Prostate gland (tissue), 2 donors: ENCODE measurements at places on chromosomes 11 and 22.

GRCh38 chr22:48346911-48347310 is 1480.8 kb downstream of the BRD1 start:
- DNase-seq, result no peak

- no peak for DNase-seq
Measured at GRCh38 chr11:101745756-101746155, 161.9 kb upstream of the TRPC6 start.

GRCh38 chr11:45880772-45881570 is 4.5 kb upstream of the MAPK8IP1 start:
- DNase-seq, result no peak

GRCh38 chr22:27973846-27974245 is 54.8 kb upstream of the PITPNB start:
- no peak for DNase-seq

DNA sequence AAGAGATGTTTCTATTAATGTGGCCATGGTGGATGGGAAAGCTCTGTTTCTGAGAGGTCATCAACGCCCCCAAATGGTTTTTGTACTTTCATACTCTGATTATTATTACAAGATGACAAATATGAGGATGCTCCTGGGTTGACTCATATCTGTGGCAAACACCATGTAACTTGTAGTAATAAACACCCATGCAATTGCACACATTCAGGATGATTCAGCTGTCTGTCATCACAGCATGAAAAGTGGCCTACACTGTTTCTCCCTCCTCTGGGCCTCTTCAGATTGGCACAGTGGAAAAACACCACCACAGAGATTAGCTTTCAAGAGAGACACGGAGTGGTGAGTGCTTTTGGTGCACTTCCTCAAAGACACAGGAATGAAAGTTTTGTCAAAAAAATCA is 85.4 kb downstream of the MTNR1B start:
- DNase-seq, result no peak

DNA sequence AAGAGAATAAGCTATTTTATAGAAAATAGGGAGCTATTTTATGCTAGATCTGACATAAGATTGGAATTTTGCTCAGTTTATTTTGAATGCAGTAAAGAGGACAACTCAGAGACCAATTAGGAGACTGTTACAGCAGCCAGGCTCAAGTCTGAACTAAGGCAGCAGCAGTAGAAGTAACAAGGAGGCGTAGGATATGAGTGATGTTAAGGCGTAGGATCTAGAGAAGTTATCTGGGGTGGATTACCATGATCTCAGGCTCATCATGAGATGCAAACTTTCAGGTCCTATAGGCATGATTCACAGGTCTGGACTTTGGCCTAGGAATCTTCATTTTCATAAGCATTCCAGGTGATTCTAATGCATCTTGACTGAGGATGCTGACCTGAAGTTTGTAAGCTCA is 108.9 kb upstream of the BLID start:
- DNase-seq, result no peak

GRCh38 chr22:39765046-39765445 is 128.5 kb downstream of the ENTHD1 start:
- no peak for DNase-seq

- DNase-seq, result no peak
Measured at GRCh38 chr11:119618208-119618909, 110.6 kb downstream of the NECTIN1 start.

GRCh38 chr11:16815047-16815767 is 76.8 kb downstream of the C11orf58 start:
- peak; percentile 68 for DNase-seq

DNA sequence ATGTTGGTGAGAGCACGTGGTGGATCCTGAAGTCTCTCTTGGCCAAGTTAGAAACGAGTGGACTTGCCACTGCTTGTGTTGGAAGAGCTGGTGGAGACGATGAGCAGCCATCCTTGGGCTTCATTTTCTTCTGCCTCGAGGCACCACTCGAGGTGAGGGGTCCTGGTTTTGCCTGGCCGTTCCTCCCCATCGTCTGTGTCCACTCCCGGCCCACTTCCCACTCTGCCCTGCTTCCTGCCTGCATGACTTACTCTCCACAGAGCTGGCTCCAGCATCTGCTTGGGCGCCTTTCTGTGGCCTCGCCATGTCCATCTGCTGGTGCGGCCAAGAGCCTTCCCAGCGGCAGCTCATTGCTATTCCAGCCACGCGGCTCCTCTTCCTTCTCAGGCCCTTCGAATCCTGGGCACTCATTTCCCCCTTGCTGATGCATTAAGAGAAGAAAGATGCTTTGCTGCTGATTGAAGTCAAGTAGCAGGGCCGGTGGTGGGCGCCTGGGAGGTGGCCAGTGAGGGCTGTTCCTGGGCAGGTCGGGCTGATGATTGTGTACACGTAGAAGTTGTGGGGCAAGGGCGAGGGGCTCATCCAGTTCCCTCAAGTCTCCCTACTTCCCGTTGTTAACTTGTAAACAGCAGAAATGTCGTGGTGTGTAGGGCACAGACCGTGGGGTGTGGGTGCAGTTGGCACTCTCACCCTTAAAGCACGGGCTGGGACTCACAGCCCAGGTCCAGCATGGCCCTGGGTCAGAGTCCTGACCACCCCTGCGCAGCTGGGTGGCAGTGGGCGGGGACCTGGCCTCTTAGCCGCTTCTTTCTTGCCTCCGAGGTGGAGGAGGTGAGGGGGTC is 292.0 kb downstream of the TBC1D22A start:
- no peak for DNase-seq

DNA sequence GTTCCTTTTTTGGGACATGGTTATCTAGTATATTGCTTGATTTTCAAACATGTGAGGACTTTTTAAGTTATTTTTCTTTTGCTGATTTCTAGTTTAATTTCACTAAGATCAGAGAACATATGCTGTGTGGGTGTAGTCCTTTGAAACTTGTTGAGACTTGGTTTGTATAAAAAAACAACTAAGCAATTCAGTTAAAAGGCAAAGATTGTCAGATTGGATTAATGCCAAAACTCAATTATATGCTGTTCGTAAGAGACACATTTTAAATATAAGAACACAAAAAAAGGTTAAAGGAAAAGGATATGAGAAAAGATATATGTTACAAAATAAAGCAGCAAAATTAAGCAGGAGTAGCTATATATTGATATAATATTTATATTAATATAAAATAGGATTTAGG is 17.8 kb upstream of the RRM1 start:
- no peak for DNase-seq

DNA sequence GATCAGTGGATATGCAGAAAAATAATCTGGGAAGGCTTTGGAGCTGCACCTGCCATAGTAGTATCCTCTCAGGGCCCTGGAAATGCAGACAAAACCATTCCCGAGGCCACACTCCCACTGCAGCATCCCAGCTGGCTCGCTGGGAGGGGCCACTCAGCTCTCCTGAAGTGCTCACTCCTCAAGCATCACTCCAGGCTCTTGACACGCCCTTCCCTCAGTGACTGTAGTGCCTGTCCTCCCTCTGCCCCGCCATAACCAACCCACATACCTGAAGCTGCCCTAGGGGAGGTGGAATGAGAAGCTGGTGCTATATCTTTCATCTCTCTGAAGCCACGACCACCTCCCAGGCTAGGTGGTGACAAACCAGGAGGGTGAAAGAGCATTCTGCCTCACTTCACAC is 4.8 kb downstream of the DSCAML1 start:
- DNase-seq, result no peak

DNA sequence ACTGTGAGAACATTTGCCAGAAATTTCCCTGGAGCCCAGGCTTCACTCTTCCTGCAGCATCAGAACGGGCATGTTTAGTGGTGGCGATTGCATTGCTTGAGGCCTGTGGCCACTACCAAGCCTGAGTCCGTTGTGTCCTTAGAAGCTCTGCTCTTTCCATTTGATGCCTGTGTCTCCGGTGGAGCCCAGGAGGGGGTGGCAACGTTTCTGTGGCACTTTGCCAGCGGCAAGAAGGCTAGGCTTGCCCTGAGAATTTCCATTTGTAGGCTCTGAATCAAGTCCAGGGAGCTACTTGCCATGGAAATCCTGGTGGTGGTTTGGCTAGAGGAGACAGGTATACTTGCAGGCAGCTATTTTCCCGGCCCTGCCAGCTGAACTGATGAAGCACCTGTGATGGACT is 47.1 kb downstream of the ADAMTS8 start:
- no peak for DNase-seq

DNA sequence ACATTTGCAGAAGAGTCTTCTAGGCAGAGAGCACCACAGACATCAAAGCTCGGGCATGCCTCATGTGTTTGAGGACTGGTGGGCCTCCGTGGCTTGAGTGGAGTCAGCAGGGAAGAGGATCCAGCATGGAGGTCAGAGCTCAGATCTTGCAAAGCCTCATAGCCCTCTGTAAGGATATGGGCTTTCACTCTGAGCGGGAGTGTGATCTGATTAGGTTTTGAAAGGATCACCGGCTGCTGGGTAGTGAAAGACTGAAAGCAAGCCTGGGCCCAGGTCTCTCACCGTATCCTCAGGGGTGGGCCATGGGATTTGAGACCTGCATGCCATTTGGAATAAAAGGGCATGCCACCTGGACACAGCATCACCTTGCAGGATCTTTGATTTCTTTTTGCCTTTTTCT is 112.7 kb downstream of the TEAD1 start:
- no peak for DNase-seq

DNA sequence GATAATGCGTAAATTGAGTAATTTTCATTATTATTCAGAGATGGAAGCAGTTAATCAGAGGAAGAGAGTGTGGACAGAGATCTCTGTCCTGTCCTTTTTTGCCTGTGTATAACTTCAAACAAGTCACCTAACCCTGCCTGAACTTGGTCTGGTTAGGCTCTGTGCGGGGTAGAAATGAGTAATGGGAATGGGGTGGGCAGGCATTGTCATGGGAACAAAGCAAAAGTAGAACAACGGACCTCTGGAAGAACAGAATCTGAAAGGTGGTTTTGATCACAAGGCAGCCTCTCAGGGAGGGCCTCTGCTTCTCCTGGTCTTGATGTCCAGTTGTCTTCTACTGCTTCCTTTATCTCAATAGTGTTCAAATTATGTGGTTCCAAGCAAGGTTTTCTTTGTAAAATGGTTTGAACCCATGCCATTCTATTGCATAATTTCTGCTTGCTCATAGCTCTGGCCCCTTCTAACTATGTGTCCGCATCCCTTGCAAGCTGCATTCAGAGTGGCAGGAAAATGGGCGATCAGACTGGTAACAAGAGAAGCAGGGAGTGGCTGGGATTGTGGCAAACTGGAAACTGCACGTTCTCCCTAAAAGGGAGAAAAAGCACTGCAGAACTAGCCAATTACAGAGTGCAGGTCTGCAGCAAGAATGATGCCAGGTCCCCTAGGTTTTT is 76.1 kb downstream of the PRR5L start:
- DNase-seq, result no peak

GRCh38 chr11:116911976-116912734 is 74.7 kb upstream of the APOA1 start:
- no peak for DNase-seq

- DNase-seq, result no peak
Measured at GRCh38 chr22:35349704-35350538, 31.0 kb upstream of the HMOX1 start.

GRCh38 chr11:66267039-66267378 is 1.4 kb upstream of the RAB1B start:
- DNase-seq, result no peak

DNA sequence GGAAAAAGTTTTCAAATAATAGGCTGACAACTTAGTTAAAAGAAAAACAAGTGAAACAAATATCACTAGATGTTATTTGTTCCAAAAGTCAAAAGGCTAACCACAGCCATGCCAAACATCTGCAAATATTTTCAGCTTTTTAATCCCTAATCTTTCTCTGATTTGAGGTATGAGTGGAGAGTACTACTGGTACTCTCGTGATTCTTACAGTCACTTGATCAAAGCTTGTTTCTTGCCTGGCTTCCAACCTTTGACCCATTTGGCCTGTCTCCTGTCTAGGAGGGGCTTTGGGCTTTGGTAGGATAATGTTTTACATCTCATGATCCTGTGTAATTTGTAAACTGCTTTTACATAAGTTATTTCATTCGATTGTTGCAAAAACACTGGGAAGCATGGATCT is 301.8 kb upstream of the SORL1-AS1 start:
- no peak for DNase-seq

GRCh38 chr11:14270690-14271542 is 88.1 kb downstream of the RRAS2 start:
- DNase-seq, result no peak

- no peak for DNase-seq
Measured at GRCh38 chr11:12187399-12187798, 77.0 kb downstream of the MICAL2 start.

DNA sequence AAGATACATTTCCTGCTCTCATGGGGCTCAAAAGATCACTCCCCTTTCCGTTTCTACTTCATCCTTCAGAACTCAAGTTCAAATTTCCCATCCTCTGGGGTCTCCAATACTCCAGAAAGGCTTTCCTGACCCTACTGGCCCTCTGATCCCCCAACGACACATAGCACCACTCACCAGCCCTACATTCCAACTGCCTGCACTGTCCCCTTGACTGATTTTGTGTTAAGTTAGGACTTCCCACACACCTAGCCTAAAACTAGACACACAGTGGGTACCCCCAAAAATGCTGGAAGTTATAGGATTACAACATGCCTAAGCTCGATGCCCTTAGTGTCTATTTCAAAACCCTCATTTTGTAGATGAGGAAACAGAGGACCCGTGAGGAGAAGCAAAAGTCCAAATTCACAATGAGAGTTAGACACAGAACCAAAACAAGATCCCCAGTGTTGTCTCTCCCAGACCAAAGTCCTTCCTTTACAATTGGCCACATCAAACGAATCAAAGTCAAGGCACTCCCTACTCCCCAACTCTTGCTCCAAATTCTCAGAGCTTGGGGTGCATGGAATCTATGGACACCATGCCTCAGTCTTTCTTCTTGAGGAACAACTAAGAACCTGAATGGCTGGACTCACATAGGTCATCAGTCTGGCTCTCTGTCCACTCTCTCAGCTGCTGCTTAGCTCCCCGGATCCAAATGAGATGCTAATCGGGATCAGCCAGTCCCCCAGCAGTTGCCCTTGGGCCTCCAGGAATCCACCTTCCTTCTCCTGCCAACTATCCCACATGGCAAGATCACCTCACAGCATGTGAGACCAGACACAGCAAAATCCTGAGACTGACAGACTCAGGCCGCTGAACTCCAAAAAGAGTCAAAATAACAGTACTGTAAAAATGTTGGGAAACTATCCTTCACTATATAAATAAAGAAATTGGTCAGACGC is 1.7 kb downstream of the CLPB start:
- DNase-seq, result no peak

GRCh38 chr11:130620548-130620947 is 172.1 kb downstream of the ADAMTS15 start:
- no peak for DNase-seq

- DNase-seq, result no peak
Measured at GRCh38 chr11:70109903-70110302, 31.8 kb downstream of the ANO1 start.

GRCh38 chr11:105100206-105100605 is 39.4 kb downstream of the CARD18 start:
- no peak for DNase-seq
